ENCODE measurements at places on chromosomes 1 and 21.

DNA sequence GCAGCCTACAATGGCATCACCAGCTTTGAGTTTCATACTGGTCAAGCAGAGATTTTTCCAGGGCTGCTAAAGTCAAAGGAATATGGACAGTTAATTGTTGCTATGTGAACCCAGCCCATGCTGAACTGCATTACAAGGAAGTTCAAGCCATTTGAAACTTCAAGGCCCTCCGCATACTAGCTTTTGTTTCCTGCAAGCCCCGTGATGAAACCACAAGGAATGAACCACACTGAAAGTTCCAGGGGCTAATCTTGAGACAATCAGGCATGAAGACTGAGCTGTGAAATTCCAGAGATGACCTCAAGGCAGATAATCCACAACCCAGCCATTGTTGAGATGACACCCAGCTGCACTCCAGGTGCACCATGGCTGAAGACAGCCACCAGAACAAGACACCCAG lies 180.8 kb downstream of the C1orf21 start:
- H3K4me3 ChIP-seq, result no peak overlapping the region
- H3K4me1 ChIP-seq, result peaks cover 5% of the 10 kb centered on the region
- H3K36me3 ChIP-seq, result 0 out of 2 replicates have a peak, but pooled peaks cover 6% of the 10 kb centered on the region
- DNase-seq, result no peak
- no peaks in the 10 kb centered on the region for H3K27me3 ChIP-seq

- H3K36me3 ChIP-seq, result no peaks in the 10 kb centered on the region
- H3K4me3 ChIP-seq, result no peak overlapping the region
- H3K4me1 ChIP-seq, result peaks cover 16% of the 10 kb centered on the region
- no peak overlapping the region for H3K27ac ChIP-seq
These were observed 221.4 kb upstream of the TMEM51 start for GRCh38 chr1:14932034-14932638.

- H3K36me3 ChIP-seq, result peaks cover 27% of the 10 kb centered on the region
- peak overlapping the region; percentile 97 for H3K4me3 ChIP-seq
- DNase-seq, result peak; percentile 80
These were observed 1.1 kb downstream of the TOR1AIP1 start for GRCh38 chr1:179883040-179883744.

- H3K27ac ChIP-seq, result peak overlapping the region; percentile 67
- no peak for DNase-seq
- no peaks in the 10 kb centered on the region for H3K27me3 ChIP-seq
- H3K36me3 ChIP-seq, result peaks cover 3% of the 10 kb centered on the region
- no peak overlapping the region for H3K4me3 ChIP-seq
These were observed 168.3 kb upstream of the SGIP1 start for GRCh38 chr1:66365635-66366034.

DNA sequence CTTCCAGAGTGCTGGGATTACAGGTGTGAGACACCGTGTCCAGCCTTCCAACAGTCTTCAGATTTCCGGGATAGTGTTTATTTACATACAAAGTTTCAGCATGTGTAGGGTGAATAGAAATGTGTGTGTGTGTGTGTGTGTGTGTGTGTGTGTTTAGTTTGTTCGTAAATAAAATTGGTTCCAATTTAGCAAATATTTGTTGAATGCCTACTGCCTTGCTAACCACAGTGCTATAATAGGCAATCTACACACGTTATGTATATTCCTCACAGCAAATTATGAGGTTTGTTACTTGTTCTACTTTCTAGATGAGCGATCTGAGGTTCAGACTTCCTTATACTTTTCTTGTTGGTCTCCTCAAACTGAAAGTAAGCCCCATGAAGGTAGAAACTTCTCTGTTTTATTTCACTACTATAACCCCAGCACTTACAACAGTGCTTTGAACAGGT lies 32.8 kb upstream of the EPS15 start:
- no peak for DNase-seq
- H3K36me3 ChIP-seq, result no peaks in the 10 kb centered on the region
- H3K4me1 ChIP-seq, result no peaks in the 10 kb centered on the region
- H3K27ac ChIP-seq, result no peak overlapping the region
- H3K4me3 ChIP-seq, result no peak overlapping the region
- no peaks in the 10 kb centered on the region for H3K27me3 ChIP-seq

- H3K27ac ChIP-seq, result peak overlapping the region; percentile 94
- no peak for DNase-seq
- H3K4me3 ChIP-seq, result no peak overlapping the region
- H3K4me1 ChIP-seq, result peaks cover 18% of the 10 kb centered on the region
- no peaks in the 10 kb centered on the region for H3K27me3 ChIP-seq
- no peaks in the 10 kb centered on the region for H3K36me3 ChIP-seq
These were observed 495.1 kb downstream of the SETD4 start for GRCh38 chr21:35565204-35565611.

DNA sequence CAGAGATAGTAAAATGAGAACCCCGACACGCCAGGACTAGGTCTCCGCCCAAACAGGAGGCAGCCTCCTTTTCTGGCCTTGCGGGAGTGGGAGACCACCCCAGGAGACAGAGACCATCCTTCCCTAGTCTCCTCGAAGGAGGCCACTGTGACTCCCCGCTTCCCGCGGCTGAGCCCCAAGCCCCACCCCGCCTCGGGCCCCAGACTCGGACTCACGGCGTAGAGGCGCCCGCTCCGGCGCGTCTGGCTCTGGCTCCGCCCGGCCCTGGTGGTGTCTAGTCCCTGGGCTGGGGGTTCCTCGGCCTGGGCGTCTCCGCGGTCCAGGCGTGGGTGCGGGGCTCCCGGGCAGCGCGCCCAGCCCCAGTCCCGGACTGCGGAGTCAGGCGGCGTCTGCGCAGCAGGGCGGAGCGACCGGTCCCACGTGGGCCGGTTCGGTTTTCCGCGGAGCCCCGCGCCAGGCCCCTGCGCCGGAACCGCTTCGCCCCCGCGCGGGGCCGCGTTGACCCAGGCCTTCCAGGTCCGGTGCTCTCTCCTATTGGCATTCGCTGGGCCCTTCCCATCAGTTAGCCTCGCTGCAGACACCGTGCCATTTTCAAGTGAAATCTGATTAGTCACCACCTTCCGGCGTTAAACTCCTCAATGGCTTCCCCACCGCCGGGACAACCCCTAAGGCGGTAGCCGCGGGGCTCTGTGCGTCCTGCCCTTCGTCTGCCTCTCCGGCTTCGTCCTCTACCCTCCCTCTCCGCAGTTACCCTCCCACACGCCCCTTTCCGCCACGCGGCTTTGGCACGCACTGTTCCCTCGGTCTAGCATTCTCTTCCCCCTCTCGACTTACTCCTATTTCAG lies at the start of gene C1orf216:
TSS of gene C1orf216 (minus strand) at position 393 of the 845 bp plus-strand sequence. CDS start 2,563 bp downstream, outside the sequence.
- H3K4me1 ChIP-seq, result no peaks in the 10 kb centered on the region
- H3K4me3 ChIP-seq, result peak within 1 kb of the TSS; percentile 85
- no peaks in the 10 kb centered on the region for H3K27me3 ChIP-seq
- peaks cover 12% of the 10 kb centered on the region for H3K36me3 ChIP-seq

DNA sequence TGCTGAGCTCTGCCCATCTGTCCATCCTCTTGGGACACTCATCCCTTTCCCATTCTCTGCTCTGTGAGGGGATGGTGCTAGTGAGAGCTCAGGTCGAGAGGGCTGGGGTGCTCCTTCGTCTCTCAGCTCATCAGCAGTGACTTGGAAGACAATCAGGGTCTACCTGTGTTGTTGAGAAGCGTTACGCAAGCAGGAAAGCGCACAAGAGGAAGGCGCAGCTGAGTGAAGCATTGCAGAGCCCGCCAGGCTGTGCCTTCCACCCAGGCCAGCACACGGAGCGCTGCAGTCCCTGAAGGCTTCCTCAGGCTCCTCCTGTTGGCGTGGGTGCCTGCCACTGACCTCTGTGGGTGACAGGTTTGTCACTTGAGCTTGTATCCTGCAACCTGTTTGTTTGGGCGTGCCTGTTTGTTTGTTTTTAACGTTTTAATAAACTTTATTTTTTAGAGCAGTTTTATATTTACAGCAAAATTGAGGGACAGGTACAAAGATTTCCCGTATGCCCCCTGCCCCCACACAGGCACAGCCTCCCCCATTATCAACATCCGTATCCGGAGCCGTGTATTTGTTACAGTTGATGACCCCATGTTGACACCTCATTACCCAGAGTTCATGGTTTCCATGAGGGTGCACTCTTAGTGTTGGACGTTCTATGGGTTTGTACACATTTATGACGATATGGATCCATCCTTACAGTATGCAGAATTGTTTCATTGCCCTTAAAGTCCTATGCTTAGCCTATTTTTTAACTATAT lies 36.7 kb downstream of the ADARB1 start:
- no peaks in the 10 kb centered on the region for H3K36me3 ChIP-seq
- H3K27me3 ChIP-seq, result no peaks in the 10 kb centered on the region
- no peak overlapping the region for H3K4me3 ChIP-seq
- no peak for DNase-seq
- no peak overlapping the region for H3K27ac ChIP-seq
- H3K4me1 ChIP-seq, result peaks cover 15% of the 10 kb centered on the region

DNA sequence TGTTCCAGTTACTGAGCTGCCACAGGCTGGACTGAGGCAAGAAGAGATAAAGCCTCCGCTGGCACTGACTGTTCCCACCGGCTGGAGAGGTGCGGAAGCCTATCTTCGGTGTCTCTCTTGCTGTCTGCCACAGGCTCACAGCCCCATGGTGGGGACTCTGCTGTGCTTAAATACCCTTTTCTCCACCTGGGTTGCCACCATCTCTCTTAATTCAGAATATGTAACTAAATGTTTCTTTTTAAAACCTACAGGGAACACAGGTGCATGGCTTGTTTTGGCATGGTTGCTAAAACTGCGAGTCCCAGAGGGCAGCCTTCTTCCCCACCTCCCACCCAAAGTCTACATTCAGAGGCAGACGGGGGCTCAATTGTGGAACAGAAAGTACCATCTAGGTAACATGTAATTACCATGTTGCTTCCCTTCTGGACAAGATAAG lies 8.1 kb upstream of the LBR start:
- no peak for DNase-seq
- H3K36me3 ChIP-seq, result no peaks in the 10 kb centered on the region
- no peak overlapping the region for H3K27ac ChIP-seq
- no peaks in the 10 kb centered on the region for H3K27me3 ChIP-seq
- no peaks in the 10 kb centered on the region for H3K4me1 ChIP-seq
- H3K4me3 ChIP-seq, result no peak overlapping the region

DNA sequence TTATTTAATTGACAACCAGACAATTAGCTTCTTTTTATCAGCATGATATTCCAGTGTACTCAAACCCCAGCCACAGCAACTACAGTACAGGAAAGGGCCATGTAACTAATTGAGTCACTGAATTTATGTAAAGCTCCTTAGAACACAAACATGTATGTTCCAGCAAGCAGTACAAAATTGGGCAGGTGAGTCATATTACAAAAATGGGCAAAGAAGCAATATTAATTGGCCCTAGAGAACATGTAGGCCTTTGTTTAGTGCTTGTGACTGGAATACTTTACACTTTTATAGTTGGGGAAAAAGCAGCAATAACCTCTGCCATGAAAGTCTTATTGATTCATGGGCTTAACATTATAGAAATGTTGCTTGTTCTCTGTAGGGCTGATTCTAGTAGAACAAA lies 31.8 kb downstream of the CLEC20A start:
- DNase-seq, result no peak
- H3K4me3 ChIP-seq, result no peak overlapping the region
- no peaks in the 10 kb centered on the region for H3K27me3 ChIP-seq
- peaks cover 31% of the 10 kb centered on the region for H3K36me3 ChIP-seq

DNA sequence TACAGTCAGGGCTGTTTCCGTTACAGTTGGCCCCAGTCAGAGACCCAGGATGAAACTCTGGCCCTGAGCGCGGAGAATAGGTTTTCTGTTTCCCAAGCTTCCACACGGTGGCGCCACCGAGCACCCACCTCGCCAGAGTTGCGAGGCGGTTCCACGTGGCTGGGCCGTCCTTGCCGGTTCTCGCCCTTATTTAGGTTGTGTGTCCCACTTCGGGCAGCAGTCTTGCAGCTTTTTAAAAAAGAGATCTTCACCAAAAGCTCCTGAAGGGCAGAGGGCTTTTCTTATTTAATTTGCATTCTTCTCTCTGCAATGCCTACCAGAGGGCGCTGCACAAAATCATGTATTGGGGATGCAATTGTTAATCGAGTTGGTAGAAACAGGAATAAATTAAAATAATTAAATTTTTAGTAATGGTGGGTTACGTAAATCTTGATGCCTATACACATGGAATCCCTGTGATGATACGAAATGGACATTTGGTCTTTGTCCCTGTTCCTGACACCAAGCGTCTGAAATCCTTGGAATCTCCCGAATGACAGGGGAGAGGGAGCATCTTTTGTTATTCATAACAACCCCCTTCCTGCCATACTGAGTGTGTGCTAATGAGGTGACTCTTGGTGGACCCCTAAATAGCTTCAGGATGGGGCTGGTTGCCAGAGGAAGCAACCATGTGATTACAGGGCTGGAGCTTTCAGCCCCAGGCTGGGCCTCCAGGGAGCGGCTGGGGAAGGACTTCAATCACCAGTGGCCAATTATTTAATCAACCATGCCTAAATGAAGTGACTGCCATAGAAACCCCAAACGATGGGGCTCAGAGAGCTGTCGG lies 5.6 kb upstream of the S100A7 start:
- peak; percentile 76 for DNase-seq
- H3K4me1 ChIP-seq, result 0 out of 2 replicates have a peak, but pooled peaks cover 4% of the 10 kb centered on the region
- H3K36me3 ChIP-seq, result no peaks in the 10 kb centered on the region

DNA sequence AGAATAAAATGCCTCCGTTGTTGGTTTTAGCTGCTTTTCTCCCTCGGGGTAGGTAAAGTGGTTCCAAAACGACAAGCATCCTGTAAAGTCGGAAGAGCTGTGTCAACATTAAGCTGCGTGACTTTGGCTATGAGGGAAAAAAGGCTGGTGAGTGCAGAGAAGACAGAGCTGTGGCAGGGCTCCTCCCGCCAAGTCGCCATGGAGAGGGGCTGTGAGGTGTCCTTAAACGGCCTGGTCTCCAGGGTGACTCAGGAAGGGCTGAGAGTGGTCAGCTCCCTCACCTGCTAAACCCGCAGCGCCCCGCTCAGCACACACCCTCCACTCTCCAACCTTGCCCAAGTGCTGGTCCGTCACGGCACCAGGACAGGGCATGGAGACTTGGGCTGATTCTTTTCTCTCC lies 91.6 kb upstream of the SAMD11 start:
- H3K4me1 ChIP-seq, result no peaks in the 10 kb centered on the region
- H3K4me3 ChIP-seq, result no peak overlapping the region
- no peak overlapping the region for H3K27ac ChIP-seq
- no peaks in the 10 kb centered on the region for H3K27me3 ChIP-seq
- DNase-seq, result no peak

DNA sequence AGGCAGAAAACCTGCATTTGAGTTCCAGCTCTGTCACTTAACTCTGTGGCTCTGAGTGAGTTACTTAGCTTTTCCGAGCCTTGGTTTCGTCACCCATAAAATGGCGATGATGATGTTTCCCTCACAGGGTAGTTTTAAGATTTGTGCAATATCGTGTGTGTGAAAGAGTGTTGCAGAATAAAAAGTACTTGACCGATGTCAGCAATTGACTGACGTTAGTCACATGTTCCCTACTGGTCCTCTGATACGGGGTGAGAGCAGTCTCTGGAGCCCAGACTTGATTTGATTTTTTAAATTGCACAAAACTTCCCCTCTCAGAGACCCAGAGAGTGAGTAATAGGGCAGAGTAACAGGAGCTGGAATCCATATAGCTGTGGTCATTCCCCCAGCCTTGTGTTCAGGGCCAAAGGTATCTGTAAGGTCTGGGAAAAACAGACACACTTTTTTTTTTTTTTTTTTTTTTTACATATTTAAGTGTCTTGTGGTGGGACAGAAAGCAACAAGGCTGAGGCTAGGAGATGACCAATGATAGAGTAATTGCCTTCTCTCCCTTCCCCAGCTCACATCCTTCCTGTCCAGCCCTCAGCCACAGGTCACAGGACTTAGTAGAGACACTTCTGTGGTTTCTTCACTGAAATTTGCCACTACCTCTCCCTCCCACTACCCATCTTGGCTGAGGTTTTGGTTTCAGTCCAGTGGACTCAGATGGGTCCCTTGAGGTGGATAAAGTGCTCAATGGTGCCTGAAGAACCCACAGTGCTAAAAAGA lies 2.0 kb downstream of the FCER1G start:
- no peaks in the 10 kb centered on the region for H3K4me1 ChIP-seq
- H3K27me3 ChIP-seq, result no peaks in the 10 kb centered on the region

Data from SK-N-SH (cell line).